ENCODE measurements at places on chromosomes 3 and 15.

DNA sequence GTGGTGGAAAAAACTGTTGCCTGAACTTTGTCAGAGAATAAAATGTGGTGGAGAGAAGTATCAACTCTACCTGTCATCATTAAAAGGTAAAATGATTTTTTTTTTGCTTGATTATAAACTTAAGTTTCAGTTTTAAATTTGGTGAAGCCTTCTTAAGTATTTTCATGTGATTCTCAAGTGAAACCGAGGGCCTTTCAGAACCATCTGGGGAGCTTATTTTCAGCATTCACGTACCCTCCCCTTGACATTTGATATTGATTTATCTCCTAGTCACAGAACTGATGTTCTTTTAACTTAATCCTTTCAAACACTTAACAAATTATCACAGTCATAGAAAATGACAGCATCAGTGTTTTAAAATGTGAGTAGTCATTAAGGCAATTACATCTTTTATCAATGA is 38.5 kb downstream of the HPS3 start:
- DNase-seq, result no peak

GRCh38 chr3:68893600-68894239 is 38.6 kb downstream of the TAFA4 start:
- DNase-seq, result peak; percentile 17

GRCh38 chr3:43723121-43723734 is 32.5 kb downstream of the ABHD5 start:
- peak; percentile 3 for DNase-seq

DNA sequence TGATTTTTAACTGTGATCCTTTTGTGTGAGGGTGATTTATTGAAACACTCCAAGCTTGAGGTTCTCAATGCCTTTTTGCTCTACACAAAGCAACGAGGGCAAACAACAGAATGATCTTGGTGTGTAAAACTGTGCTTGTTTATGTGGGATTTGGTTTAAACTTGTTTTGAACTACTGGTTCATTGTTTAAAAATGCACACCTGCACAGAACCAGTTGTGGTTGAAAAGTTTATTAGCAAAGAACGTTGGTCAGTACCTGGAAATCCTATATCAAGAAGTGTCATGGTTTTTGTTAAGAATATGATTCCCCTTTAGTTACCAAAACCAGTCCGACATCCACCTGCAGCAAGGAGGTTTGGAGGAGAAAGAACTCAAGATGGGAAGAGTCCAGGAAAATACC is 239.4 kb downstream of the WNT5A start:
- no peak for DNase-seq

DNA sequence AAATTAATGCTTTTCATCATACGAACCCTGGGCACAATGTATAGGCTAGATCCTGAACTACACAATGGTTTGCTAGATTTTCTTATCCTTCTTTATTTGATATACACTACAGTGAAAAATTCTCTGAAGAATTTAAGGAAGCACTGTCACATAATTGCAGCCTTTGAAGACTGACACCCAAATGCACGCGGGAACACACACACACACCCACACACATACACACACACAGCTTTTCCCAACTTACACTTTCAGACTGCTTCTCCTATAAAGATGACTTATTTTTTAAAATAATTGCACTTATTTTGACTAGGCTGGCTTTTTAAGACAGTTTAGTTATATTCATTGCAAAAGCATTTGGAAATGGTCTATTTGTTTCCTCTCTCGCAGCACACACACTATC is 70.0 kb upstream of the LRRN1 start:
- no peak for DNase-seq

- peak; percentile 55 for DNase-seq
Measured at GRCh38 chr3:112293368-112294321, at the start of gene SLC9C1. SLC9C1 (minus strand) TSS chr3:112294216; CDS start chr3:112286791, 7,425 bp downstream.

GRCh38 chr3:177133860-177134815 is 63.1 kb downstream of the TBL1XR1 start:
- no peak for DNase-seq

DNA sequence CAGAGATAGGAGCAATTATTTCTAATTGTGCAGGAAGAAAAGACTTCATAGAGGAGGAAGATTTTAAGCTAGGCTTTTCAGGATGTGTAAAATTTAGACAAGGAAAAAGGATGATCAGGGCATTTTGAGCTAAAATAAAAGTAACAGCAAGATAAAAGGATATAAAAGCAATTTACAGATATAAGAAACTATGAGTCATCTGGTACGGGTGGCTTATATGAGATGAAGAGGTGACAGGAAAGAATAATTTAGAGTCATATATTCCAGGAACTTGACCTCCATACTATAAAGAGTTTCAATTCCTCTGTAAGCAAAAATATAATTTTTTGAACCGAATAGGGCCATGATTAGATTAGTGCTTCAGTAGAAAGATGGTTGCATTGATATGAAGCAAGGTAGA is 273.7 kb downstream of the RBMS3 start:
- no peak for DNase-seq

GRCh38 chr3:73432023-73432705 is 192.6 kb downstream of the PDZRN3 start:
- peak; percentile 48 for DNase-seq

- peak; percentile 43 for DNase-seq
Measured at GRCh38 chr15:75508840-75509532, 57.5 kb upstream of the SIN3A start.

DNA sequence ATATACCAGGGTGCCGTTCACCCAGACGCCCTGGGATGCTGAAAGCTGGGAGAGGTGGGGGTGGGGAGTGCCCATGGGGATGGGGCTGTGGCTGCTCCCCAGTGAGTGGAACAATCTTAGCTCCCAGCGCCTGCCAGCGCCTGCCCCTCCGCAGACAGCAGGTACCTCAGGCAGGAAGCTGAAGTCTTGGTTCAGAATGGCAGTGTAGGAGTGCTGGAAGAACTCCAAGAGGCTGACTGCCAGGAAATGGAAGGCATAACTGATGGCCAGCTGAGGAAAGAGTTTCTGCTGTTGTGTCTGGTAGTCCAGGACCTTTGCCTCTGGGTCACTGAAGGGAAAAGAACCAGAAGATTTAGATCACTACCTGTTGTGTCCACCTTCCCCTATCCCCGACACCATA is 8.4 kb downstream of the ACOX2 start:
- no peak for DNase-seq

DNA sequence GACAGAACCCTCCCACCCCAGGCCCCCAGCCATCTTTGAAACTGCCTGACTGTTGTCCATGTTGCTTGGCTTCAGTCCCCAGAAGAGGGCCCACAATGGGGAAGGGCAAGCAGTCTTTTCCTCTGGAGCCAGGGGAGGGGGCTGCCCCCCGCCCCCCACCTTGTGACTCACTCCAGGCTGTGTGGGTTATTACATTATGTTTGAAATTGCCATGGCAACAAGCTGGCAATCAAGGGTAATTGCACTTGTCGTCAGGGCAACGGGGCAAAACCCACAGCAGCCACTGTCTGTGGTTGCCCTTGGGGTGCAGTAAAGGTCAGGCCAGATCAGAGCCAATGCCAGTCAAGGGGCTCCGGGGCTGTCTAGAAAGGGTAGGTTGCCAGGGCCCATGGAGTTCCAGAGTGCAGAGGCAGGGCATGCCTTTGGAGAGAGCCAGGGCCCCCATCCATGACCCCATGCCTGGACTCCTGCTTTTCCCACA is 3.1 kb upstream of the CAMKV start:
- DNase-seq, result no peak

GRCh38 chr3:8324747-8325146 is 176.9 kb upstream of the LMCD1 start:
- DNase-seq, result peak; percentile 58

DNA sequence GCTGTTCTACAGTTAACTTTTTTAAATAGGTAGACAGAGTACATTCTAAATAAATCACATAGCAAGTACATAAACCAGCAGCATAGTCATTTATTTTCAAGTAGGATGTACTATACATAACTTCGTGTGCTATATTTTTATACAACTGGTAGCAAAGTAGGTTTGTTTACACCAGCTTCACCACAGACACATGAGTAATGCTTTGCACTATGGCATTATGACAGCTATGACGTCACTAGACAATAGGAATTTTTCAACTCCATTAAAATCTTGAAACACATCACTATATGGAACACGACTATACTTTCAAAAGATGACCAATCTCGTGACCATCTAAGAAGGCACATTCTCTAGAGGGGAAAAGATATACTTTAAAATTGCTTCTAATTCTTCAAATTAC is 3.5 kb downstream of the TEX55 start:
- DNase-seq, result no peak

DNA sequence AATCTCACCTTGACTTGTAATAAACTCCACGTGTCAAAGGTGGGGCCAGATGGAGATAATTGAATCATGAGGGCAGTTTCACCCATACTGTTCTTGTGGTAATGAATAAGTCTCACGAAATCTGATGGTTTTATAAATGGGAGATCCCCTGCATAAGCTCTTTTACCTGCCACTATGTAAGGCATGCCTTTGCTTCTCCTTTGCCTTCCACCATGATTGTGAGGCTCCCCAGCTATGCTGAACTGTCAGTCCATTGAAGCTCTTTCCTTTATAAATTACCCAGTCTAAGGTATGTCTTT is 45.5 kb downstream of the SUCNR1 start:
- DNase-seq, result no peak

- no peak for DNase-seq
Measured at GRCh38 chr3:141280690-141281089, 49.1 kb downstream of the PXYLP1 start.

DNA sequence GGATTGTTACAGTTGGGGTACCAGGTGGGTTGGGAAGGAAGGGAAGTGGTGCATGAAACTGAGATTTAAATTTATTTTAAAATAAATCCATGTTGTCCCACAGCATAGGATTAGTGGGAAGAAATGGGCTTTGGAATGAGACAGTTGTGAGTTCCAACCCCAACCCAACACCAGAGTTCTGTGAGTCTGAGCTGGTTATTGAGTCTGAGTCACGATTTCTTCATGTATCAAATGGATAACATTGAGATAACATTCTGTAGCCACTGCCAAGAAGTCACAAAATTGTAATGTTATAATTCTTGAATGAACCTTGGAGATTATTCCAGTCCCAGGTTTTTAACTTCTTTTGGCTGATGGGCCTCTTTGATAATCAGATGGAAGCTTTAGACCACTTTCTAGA is 13.7 kb downstream of the IFT122 start:
- DNase-seq, result no peak

- DNase-seq, result no peak
Measured at GRCh38 chr15:75727851-75728715, 15.4 kb upstream of the CSPG4 start.

DNA sequence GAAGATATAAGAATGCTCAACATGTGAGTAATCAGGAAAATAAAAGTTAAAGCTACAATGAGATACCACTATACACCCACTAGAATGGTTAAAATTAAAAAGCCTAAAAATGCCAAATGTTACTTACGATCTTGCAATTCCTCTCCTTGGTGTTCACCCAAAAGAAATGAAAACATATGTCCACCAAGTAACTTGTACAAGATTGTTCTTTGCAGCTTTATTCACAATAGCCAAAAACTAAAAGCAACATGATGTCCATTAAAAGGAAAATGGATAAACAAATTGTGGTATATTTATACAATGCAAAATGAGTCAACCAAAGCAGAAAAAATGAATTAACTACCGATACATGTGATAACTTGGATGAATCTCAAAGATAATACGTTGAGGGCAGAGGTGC is 301.6 kb upstream of the THBS1 start:
- DNase-seq, result no peak

DNA sequence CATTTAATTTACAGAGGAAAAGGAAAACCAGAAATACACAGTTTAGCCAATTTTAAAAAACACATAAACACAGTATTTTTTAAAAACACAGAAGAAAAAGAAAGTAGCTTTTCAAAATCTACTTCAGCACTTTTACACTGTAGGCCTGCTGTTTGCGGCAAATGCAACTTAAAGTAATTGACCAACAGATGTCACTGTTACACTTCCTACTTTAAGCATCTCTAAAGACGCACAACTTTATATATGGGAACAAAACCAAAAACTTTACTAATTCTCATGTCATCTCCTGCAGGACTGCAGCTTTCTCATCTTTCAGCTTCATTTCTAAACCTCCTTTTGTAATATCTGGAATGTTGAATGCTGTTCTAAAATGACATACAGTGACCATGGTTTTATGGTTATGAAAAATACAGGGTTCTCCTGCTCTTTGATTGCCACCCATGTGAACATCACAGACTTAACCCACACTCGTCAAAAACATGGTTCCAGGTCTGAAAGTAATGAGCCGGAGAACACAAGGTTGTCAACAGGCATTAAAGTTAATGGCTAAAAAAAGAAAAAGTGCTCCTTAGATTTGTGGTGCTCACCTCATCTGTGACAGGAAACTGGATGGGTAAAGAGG is 107.9 kb downstream of the FMN1 start:
- peak; percentile 72 for DNase-seq

- DNase-seq, result no peak
Measured at GRCh38 chr15:41462084-41462795, 31.4 kb upstream of the ITPKA start.

GRCh38 chr3:193011958-193012357 is 94.3 kb upstream of the MB21D2 start:
- DNase-seq, result no peak

GRCh38 chr3:160831401-160831800 is 75.4 kb downstream of the PPM1L start:
- DNase-seq, result no peak

DNA sequence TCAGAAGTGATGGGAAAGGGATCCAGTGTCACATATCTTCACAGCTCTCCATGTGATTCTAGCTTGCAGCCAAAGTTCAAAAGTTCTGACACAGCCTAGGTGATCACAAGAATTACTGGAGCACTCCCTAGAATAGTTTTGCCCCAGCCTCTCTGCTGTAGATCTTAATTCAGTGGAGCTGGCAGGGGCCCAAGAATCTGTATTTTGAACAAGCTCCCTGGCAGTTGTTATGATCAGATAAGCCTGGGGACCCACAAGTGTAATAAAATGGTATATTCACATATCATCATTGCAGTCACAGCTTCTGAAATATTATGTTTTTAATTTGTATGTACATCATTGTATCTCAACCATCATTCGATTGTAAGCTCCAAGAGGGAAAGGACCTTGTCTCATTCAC is 62.3 kb downstream of the NOX5 start:
- no peak for DNase-seq

DNA sequence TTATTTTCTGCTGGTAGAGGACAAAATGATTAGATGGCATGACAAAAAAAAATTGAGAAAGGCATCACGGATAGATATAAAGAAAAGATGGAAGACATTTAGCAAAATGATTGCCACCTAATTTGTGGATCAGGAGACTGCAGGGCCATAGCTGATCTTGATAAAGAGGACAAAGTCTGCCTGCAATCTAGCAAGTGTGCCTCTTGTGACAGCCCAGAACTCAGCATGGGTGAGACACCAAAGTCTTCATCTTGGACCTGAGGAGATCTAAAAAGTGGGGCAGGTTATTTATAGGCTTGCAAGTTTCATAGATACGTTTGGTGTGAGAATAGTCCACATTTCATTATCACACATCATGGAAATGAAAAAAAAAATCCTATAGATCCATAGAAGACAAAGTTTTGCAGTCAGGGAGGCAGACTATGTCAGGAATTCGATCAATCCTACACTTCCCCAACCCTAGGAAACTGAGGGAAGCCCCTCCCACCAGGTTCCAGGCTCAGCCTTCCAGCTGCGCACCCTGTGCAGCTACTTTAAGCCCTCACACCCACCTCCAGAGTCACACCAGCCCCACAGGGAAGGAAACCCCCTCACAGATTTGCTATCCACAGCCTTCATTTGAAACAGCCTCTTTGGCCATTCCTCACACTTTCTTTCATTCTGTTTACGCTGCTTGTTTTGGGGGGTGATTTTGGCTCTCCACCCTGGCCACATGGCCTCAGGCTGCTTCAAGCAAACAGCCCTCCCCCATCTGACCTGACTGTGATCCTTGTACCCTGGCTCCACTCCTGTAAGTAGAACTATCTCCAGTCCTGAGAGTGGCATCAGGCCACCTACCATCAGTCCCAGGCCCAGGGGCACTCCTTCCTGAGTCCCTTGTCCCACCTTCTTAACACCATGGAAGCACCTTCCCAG is 28.1 kb upstream of the KLHL6 start:
- no peak for DNase-seq
